ENCODE measurements at places on chromosomes 11 and 22.

- DNase-seq: no peak
These were observed 229.7 kb downstream of the FAM76B start for GRCh38 chr11:95559899-95560298.

DNA sequence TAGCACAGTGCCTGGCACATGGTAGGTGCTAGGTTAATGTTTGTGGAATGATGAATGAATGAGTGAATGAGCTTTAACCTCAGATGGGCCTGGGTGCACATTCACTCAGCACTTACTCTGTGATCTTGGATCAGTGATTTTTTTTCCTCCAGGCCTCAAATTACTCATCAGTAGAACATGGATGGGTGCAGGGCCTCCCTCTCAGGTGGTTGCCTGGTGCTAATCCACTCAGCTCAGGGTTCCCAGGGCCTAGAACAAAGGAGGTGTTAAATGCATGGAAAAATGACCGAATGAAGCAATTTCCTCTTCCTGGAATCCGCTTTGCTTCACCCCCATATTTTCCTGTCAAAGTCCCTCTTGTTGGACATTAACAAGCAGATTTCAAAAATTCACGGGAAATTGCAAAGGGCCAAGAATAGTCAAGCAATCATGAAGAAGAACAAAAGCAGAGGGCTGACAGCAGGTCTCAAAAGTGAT is 93.5 kb downstream of the MYEOV start:
- DNase-seq: no peak

GRCh38 chr11:63769714-63770455 is 1.3 kb upstream of the ZFTA start:
- no peak for DNase-seq

DNA sequence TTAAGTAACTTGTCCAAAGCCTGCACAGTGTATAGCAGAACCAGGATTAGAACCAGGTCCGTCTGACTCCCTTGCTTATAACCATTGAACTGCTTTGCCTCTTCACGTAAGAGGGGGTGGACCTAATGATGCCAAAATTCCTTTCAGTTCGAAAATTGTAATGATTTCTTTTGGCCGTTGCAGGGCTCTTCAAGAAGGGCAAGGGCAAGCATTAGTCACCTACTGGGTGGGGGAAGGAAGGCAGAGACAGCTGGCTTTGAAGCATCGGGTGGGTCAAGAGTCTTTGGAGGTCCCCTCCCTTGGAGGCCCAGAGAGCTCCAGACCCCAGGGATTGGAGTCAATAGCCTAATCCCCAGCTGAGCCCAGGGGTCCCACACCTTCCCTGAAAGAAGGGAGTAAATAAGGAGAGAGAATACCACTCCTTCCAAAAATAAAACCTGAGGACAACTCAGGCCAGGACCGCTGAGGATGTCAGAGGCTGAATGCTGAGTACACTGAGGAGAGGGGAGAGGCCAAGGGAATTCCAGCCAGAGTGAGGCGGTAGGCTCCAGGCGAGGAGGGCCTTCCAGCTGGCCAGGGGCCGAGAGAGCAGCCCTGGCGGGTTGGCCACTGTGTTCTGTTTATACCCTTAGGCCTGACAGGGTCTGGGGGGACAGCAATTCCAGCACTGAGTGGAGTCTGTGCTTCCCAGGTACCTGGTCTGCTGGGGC is 14.1 kb downstream of the CREB3L1 start:
- no peak for DNase-seq

- DNase-seq: no peak
These were observed 8.2 kb downstream of the CREBZF start for GRCh38 chr11:85656777-85657176.

GRCh38 chr11:60485987-60486386 is 6.6 kb upstream of the MS4A12 start:
- DNase-seq: no peak

- no peak for DNase-seq
These were observed 13.4 kb downstream of the IL18 start for GRCh38 chr11:112150517-112150916.

- no peak for DNase-seq
These were observed 77.8 kb downstream of the CDKN1C start for GRCh38 chr11:2807801-2808241.

- DNase-seq: no peak
These were observed 54.4 kb upstream of the OR4B1 start for GRCh38 chr11:48161951-48162884.

GRCh38 chr22:20931126-20931654 is 14.0 kb downstream of the CRKL start:
- no peak for DNase-seq

- DNase-seq: no peak
These were observed 4.2 kb upstream of the STIP1 start for GRCh38 chr11:64181506-64182411.

DNA sequence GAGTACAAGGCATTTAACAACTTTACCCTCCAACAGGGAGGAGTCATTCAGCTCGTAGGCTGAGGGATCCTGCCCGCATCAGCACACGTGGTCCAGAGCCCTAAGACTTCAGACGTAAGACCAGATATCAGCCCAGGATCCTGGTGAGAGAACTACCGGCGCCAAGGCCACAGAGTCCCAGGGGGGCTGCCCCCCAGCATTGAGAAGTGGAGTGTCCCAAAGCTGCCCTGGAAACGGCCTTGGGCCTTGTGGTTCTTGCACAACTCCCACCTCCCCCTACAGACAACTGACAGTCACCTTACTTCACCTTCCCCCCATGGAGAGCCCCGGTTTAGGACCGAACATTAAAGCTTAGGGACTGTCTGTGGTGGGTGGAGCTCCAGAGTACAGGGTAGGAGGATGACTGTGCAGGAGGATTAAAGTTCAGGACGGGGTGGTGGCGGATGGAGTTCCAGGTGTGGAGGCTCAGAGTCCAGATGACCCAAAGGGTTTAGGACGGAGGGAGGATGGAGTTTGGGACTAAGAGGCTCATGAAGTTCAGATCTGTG is 1.0 kb downstream of the C11orf91 start:
- DNase-seq: no peak

GRCh38 chr11:23211221-23211620 is 350.9 kb upstream of the CCDC179 start:
- no peak for DNase-seq

- DNase-seq: no peak
These were observed 22.3 kb upstream of the TMA7B start for GRCh38 chr22:39937906-39938305.

DNA sequence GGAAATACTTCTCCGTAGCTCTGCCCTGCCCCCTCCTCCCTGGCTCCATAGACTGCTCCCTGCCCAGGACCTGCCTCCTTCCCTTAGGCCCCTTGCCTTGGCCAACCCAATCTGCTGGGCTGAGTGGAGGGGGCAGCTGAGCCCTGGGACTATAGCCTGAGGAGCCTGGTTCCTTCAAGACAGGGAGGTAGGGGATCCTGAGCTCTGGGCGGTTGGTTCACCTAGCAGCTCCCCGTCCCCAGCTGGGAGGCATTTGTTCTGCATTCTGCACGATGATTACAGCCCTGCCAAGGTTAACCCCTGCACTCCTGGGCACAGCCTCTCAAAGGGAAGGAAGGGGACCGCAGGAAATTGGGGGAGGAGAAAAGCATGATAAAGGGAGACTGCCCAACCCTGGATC is 3.6 kb upstream of the CDC42EP1 start:
- no peak for DNase-seq

GRCh38 chr22:23713696-23714595 is 23.1 kb downstream of the RGL4 start:
- no peak for DNase-seq

DNA sequence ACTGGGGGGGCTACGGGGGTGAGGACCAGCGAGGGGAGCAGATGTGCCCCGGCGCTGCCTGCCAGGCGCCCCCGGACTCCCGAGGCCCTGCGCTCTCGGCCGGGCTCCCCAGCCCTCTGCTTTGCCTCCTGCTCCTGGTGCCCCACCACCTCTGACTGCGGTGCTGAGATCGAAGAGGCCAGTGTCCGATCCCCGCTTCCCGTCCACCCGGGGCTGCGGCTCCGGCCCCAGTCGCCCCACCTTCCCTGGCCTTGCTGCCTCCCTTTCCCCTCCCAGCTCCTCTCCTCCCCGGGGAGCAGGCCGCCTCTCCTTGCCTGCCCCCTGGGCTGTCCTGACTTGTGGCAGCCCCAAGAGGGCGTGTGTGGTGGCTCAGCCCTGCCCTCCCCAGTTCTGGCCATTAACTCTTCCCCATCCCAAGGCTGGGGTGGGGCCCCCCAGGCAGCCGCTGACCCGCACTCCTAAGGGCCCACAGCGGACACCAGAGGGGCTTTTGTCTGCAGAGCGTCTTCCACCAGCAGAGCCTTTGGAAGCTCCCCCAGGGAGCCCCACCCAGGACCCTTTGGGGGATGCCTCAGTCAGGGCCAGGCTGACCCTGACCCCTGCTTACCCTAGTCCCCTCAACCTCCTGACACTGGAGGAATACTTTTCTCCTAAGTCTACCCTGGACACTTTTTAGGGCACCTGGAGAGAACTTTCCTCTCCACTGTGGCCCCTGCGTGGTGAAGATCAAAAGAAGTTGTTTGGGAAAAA is 16.6 kb downstream of the RTN4RL2 start:
- DNase-seq: no peak

GRCh38 chr22:29313126-29313575 is 2.3 kb downstream of the RASL10A start:
- DNase-seq: no peak

- DNase-seq: no peak
These were observed 44.5 kb downstream of the RTN4R start for GRCh38 chr22:20223421-20224255.

- no peak for DNase-seq
These were observed 643.4 kb downstream of the JRKL start for GRCh38 chr11:97033178-97033577.

DNA sequence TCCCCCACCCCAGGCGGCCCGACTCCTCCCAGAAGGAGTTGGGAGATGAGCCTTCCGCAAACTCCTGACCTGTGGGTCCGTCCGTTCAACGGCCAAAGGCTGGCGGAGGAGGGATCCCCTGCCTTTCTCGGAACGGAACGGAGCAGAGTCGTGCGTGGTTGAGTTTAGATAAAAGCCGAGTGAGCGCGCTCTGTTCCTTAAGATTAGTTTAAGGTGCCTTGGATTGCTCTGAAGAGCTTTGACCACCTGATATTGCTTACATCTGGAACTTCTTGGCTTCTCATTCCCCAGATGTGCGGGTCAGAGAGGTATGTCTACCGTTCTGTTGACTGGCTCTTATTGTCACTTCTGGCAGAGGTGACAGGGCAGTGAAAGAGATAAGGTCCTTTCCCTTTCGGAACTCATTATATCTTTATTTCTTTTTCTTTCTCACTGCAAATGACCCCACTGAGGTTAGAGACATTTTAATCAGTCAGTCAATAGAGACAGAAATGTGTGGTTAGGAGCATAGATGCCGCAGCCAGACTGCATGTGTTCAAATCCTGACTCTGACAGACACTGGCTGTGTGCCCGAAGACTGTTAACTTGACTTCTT is at the start of gene TRIM6:
TSS of gene TRIM6 (plus strand) at position 31 of the 595 bp plus-strand sequence. CDS start at position 292, 261 bp downstream.
- DNase-seq: no peak

- DNase-seq: no peak
These were observed 34.4 kb downstream of the IGHMBP2 start for GRCh38 chr11:68938088-68938487.

GRCh38 chr22:45154383-45154782 is 9.3 kb upstream of the NUP50 start:
- no peak for DNase-seq

- DNase-seq: no peak
These were observed 1.6 kb upstream of the FGF19 start for GRCh38 chr11:69705351-69705811.

DNA sequence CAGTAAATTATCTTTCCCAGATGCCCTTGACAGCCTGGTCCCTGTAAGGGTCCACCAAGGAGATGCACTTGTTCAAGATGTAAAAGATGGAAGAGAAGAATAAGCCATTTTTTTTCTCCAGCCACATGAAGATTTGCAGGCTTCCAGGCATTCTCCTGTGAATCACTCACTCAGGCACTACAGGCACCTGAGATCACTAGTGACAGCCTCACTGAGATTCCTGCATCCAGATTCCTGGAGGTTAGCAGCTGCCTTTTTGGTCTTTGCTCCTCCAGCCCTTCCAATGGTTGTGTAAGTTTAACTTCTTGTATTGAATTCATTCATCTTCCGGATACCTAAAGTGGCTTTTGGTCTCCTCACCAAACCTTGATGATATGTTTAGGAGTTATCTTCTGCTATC is 630.2 kb upstream of the CADM1 start:
- no peak for DNase-seq

DNA sequence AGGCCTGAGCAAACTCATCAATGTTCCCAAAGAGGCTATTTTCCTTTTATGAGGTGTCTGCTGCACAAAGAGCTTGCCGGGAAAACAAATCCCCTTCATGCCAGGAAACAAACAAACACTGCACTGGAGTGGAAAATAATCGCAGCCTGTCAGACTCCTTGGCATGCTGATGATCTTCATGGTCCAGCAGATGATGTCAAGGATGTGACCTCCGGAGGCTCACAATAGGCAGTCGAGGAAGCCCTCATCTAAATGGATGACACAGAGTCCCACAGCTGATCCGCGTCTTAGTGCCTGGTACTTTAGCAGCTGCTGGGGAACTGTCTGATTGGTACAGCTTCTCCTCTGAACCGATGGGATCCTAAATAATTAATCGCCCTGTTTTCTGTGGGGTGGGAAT is 187.6 kb downstream of the TENM4 start:
- no peak for DNase-seq

DNA sequence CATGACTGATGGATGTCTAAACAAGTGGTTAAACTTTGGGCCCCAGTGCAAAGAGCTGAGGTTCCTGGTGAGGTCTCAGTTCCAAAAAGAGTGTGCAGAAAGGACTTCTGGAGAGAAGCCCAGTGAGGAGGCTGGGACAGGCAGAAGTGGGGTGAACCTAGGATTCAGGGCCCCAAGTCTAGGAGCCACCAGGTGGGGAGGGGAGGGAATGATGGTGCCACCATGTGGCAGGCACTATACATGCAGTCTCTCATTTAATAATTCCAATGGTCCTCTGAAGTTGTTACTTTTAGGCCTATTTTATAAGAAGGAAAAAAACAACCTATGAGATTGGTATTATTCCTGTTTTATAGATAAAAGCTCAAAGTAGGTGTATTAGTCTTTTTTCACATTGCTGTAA is 102.0 kb downstream of the INSC start:
- no peak for DNase-seq

DNA sequence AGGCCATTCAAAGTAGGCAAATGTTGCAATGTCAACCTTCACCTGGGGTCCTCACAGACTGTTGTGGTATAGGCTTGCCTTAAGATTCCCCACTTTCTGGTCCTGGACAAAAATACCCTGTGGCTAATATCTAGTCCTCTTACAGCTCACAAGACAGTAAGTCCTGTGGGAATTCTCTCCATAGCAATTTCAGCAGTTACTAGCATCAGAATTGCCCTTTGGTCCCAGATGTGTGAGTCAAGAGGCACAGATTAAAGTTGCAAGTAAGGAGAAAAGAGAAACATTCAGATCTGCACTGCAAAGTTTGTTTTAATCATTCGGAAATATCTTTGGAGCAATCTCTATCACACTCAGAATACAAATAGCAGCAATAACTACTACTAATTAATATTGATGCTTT is 420.2 kb downstream of the NTM start:
- no peak for DNase-seq

All from stimulated activated CD8-positive, alpha-beta memory T cell treated with anti-CD3 and anti-CD28 coated beads, Interleukin-12 subunit alpha, Interleukin-12 subunit beta, amount 100 ng/mL, for 1 hour (primary cell).